ENCODE measurements at places on chromosomes 6 and 20.

DNA sequence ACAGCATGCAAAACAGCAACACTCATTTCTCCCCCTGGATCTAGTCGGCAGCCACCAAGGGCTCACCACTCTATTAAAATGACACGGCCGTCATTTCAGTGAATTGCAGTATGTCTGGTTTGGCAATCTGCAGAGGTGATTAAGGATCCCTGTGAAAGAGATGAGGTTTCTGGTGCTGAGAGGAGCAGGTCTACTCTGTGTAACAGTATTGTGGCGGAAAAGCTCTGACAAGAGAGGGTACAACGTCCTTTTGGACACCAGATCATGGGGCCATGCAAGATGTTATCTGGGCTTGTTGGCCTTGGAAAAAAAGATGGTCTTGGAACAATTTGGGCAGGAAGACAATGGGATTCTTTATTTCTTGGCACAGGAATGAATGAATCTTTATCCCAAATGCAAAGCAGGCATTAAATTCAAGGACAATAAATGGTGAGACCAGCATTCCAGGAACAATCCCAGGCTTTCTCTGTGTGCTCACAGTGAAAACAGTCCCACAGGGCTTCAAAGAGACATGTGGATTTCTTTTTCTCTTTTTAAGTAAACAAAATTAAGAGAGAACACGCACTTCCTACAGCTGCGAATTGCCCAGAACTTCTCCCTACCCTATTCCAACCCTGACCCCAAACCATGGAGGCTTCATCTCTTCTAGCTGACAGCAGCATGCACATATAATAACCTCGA, 33.7 kb upstream of the ADGRF1 start:
- DNase-seq, result no peak

DNA sequence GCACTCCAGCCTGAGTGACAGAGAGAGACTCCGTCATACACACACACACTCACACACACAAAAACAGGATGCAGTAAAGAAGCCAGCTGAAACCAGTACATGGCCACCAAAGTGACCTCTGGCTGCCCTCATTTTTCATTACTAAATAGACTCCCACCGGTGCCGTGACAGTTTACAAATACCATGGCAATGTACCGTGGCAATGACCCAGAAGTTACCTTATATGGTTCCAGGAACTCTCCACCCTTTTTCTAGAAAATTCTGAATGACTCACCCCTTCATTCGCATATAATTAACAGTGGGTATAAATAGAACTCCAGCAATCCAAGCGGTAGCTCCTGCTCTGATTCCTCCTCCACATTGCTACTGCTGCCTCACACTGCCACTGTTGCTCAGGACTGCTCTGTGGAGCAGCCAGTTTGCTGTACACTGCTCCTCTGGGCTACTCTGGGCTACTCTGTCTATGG, 57.7 kb downstream of the SNX5 start:
- DNase-seq, result peak; percentile 89

GRCh38 chr6:148419430-148419829, 76.8 kb downstream of the SASH1 start:
- DNase-seq, result no peak

GRCh38 chr6:85192186-85192585, 257.7 kb upstream of the NT5E start:
- DNase-seq, result peak; percentile 85

- DNase-seq, result peak; percentile 66
These were observed 8.9 kb downstream of the CYP21A2 start for GRCh38 chr6:32047084-32047478.

DNA sequence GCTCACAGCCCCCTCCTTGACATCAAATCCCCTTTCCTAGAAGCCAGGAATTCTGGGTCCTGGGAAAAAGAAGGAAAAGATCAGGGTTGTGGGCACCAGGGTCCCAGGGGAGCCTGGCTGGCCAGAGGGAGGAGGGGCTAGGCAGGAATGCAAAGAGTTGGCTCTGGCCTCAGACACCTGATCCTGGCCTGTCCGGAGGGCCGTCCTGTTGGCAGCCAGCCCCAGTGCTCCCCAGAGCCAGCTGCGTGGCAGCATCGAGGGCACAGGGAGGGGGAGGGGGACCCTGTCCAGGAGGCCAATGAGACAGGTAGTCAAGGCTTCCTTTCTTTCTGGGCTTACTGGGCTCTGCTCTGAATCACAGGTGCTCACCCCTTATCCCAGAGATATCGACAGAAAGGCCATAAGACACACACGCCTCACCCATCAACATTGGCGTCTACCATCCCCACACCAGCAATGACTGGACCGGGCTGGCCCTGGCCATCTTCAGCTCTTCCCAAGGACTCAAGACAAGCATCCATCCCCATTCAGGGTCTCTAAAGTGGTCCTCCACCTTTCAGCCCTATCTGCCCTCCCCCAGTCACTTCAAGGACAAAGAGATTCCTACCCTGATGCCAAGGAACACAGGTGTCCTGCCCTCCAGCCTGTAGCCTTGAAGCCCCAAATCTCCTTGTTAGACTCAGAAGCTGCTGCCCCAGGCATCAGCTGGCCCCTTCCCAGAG, 723 bp downstream of the COL11A2 start:
- no peak for DNase-seq

- no peak for DNase-seq
These were observed 347.6 kb upstream of the MMS22L start for GRCh38 chr6:97630604-97631003.

- DNase-seq, result no peak
These were observed 42.7 kb downstream of the MGME1 start for GRCh38 chr20:18011482-18011881.

DNA sequence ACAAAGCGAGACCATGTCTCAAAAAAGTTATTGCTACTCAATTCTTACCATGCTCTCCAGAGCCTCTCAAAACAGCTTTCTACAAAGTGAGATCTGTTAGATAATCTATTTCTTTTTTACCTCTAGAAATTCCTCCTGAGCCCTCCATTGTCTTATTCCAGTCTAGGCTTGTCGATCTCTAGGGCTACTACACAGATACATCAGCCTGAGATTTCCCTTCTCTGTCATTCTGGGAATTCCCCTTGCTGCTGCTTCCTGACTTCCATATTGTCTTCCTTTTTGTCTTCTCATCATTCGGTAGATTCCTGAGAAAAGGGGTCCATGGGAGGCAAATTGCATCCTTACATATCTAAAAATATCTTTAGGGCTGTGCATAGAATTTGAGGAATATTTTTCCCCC, 75.6 kb upstream of the GNRH2 start:
- DNase-seq, result no peak

- DNase-seq, result no peak
These were observed 57.5 kb downstream of the PRDM1 start for GRCh38 chr6:106143665-106144064.

DNA sequence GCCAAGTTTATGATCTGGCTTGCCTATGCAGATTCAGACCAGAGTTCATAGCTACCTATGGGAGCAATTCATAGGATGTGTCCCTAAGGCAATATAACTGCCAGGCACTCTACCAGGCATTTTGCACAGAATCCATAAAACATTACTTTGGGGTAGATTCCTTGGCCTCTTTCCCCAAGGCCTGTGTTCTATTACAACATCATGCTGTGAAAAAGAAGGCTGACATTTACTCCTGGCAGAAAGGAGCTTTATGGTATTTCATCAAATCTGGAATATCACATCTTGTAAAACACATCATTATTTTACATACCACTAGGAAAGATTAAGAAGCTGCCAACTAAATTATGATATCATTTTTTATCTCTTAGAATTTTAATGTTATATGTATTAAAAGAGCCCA, 287.0 kb upstream of the MARCKS start:
- DNase-seq, result peak; percentile 12

- DNase-seq, result no peak
These were observed 4.5 kb upstream of the VSTM2L start for GRCh38 chr20:37898233-37899104.

GRCh38 chr6:21436625-21437024, 156.9 kb upstream of the SOX4 start:
- DNase-seq, result no peak

- DNase-seq, result peak; percentile 46
These were observed 30.9 kb downstream of the KIAA1755 start for GRCh38 chr20:38229376-38230252.

DNA sequence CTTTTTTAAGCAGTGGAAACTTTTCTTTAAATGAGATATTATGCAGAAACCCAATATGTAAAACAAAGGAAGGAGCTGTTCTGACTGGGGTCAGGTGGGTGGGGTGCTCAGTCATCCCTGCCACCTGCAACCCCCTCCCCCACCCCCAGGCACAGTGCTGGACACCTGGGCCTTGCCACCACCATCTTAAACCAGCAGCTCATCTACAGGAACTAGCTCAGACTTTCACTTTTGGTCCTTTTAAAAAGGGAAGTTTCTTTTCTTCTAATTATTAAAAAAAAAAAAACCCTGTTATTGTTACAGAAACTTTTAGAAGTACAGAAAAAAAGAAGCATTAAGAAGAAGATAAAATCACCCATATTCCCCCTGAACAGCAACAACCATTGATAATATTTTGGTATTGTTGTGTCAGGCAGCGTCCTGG, 37.1 kb downstream of the PPP1R16B start:
- DNase-seq, result no peak

DNA sequence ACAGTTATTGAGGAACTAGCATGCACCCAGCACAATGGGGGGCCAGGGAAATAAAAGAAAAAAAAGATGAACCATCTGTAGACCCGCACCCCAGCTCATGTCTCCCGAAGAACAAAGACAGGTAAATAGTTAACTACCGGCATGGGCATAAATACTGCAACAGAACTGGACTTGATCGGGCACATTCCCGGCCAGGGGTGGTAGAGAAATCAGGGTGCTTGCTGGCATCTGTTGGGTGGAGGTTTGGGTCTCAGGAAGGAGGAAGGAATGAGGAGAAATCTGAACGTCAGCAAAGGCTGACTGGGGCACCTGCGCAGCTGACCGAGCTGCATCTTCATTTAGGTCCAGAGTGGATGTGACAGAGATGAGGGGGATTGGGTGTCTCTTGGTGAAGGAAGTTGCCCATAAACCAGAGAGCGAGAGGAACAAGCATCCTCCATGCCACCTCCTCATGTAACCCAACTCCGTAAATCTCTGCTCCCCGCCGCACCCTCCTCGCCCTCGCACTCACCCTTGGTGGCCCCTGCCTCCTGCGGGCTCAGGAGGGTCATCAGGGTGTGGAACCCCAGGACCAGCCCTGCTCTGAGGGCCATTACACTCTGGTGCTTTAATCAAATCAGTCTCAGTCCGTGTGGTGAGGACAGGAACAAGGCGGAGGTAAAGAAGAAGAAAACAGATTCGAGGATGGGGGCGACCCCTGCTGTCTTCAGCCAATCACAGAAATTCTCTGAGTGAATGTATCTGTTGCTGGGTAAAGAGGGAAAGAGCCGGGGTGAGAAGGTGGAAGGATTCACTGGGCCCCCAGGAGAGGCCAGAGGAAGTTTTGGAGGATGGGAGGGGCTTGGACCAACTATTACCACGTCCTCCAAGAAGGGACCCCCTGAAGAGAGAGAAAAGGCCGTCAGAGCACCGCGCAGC, at the start of gene HLA-DOA:
TSS of gene HLA-DOA (minus strand) at position 648 of the 918 bp plus-strand sequence.
- peak; percentile 12 for DNase-seq

- DNase-seq, result peak; percentile 34
These were observed 50.8 kb downstream of the EYA2 start for GRCh38 chr20:46945465-46945864.

All from fibroblast of mammary gland (primary cell).